ENCODE measurements at places on chromosomes 13 and 19.

DNA sequence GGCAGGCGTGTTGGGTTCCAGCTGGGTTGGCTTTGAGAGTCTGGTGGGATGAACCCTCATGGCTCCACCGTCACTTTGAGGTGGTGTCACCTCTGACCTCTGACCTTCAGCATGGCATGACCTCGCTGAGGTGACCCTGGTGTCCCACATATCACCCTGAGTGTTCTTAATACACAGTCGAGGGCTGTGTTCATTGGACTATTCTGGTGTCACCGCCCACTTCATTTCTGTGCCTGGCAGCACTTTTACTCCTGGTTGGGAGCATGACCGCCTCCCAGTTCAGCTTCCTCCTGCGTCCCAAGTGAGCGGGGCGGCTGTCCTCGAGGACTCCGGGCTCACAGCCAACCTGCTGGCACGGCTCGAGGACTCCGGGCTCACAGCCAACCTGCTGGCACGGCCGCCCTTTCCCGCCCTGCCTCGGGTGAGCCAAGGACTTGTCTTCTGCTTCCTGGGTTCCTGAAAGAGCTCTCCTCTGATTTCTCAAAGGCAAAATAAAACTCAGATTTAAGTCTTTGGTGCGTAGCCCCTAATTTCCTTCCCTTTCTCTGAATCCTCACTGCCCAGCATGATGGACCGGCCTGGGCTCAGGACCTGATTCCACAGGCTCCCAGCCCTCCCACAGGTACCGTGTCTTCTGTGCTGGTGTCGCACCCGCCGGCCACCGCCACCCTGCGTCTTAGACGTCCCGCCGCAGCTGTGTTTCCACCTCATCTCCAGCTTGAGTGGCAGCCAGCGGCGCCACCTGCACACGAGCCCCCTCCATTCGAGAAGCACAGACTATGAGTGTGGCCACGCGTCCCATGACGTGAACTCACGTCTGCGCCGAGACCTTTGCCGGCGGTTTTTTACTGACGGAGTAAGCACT lies 10.4 kb downstream of the ATP4B start:
- no peak for DNase-seq

DNA sequence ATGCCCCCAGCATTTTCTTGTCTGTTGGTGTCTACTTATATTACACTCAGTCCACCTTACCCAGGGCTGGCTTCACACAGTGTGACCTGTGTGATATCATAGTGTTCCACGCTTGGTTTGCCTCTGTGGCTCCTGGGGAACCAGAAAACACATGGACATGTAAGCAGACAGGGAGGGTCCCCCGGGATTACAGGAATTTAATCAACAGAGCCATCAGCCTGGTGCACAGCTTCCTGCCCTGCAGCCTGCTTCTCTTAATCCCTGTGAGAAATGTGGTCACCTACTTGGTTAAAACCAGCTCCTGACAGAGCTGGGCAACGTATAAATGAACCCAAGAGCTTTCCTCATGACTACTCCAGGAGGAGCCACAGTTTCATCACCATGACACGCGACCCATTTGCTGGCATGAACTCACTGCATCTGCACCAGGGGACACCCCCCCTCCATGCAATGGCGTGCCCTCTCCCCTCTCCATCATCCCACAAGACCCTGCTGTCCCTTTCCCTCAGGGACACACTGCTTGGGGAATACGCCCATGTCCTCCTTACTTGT lies 152.1 kb downstream of the UQCRFS1 start:
- DNase-seq, result peak; percentile 75

GRCh38 chr19:35211545-35212230 lies 16.9 kb downstream of the FAM187B start:
- DNase-seq, result peak; percentile 40

DNA sequence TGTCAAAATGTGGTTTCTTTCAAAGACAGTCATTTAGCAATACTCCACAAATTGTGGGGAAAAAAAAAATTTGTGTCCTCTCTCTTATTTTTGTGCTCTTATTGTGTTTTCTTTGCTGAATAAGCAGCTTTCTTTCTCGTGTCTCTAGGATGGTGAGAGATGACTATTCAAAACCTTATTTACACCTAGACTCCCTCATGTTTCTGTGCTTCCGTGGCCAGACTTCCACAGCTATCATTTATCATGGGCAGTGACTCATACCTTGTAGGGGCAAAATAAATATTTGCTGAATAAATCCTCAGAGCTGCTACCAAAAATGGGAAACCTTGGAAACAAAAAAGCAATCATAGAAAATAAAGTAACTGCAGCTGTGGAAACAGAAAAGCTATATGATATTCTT lies 204.9 kb upstream of the MIR17HG start:
- no peak for DNase-seq

- peak; percentile 15 for DNase-seq
Measured at GRCh38 chr13:31110617-31111016, 51.1 kb downstream of the HSPH1 start.

- no peak for DNase-seq
Measured at GRCh38 chr13:23129331-23129730, 51.4 kb upstream of the SGCG start.

DNA sequence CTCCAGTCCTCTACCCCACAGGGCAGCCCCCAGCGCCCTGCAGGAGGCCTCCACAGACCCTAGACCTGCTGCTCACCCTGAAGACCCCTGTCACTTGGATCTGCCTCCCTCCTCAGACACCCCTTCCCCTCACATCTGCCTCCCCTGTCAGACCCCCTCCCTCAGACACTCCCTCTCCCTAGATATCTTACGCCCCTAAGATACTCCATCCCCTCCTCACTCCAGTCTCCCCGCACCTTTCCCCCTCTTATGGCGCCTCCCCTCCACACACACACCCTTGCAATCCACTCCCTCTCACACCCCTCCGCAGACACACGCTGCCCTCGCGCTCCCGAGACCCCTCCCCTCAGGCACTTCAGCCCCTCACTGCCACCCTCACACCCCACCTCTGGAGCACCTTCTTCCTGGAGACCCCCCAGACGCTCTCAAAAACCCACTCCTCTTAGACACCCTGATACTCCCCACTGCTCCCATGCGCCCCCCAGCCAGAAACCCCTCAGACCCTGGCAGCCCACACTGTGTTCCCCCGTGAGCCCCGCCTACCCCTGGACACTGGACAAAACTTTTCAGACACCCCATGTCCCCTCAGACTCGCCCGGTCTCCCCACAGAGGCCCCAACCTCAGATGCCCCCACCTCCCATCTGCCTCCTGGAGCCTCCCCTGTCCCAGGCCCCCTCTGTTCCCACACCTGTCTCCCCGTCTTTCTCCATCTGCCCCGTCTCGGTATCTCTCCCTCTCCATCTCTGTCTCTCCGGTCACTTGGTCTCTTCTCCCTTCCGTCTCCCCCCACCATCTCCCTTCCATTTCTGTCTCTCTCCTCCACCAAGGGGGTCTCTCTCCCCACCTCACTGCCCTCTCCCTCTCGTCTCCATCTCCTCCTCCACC lies 14.5 kb downstream of the ERFL start:
- DNase-seq, result no peak

- peak; percentile 87 for DNase-seq
Measured at GRCh38 chr13:97125810-97126738, 96.1 kb upstream of the MBNL2 start.

GRCh38 chr19:37007587-37008220 lies 70.5 kb upstream of the ZNF420 start:
- no peak for DNase-seq

DNA sequence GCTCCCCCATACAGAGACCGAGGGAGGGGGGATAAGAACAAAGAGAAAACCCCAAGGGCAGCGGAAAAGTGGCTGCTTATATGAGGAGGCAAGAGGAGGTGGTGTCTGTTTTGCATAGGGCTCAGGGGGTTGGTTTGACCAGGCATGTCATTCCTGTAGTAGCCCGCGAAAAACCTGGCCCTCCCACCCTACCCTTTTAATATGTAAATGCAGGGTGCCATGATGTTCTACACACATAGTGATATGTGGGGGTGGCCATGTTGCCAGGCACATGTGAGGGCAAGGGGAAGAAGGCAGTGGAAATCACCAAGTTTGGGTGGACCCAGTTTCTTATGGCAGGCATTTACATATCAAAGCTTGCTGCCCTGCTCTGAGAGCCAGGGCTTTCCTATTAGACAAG lies 203.5 kb upstream of the UBL3 start:
- DNase-seq, result no peak

DNA sequence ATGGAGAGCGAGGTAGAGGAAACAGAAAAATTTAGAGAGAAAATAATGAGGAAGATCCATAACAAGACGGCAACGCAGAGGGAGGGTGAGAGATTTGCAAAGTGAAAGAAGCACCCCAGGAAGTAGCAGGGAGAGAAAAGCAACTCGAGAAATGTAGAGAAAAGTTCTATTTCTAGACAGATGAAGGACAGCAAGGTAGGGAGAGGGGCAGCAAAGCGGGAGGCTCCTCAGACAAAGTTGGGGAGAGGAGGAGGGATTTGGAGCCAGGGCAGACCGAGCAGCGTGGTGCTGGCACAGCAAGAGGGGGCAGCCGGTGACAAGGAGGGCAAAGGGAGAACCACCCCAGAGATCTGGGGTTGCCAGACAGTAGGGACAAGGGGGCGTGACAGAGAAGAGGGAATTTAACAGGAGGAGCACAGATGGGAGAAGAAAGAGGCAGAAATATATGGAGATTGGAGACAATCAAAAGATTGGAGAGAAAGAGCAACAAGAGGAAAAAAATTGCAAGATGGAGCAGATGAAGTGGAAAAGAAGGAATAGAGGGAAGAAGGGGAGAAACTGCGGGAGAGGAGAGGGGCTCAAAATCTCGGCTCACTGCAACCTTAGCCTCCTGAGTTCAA lies 989 bp downstream of the ZNF766 start:
- peak; percentile 46 for DNase-seq

GRCh38 chr19:11168568-11168967 lies 13.0 kb upstream of the SPC24 start:
- no peak for DNase-seq

DNA sequence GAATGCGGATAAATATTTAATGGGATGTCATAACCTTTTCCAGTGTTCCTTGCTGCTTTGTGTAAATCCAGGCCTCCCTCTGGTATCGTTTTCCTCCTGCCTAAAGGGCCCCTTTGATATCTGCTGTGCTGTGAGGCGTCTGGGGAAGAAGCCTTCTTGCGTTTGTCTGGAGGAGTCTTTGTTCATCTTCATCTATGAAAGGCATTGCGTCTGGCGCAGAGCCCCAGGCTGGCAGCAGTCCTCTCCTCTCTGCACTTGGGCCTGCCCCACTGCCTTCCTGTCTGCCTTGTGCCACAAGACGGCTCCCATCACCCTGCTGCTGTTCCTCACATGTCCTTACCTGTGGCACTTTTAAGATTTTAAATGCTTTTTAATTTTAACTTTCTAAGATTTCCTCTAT lies 9.8 kb downstream of the PROZ start:
- DNase-seq, result no peak

- no peak for DNase-seq
Measured at GRCh38 chr19:2057484-2058469, 6.7 kb upstream of the MKNK2 start.

Measured in NB4 (cell line).